KG1 (cell line): ENCODE measurements at places on chromosomes 12 and 14.

GRCh38 chr12:83462419-83462818 lies 775.7 kb downstream of the TMTC2 start:
- no peak for DNase-seq

DNA sequence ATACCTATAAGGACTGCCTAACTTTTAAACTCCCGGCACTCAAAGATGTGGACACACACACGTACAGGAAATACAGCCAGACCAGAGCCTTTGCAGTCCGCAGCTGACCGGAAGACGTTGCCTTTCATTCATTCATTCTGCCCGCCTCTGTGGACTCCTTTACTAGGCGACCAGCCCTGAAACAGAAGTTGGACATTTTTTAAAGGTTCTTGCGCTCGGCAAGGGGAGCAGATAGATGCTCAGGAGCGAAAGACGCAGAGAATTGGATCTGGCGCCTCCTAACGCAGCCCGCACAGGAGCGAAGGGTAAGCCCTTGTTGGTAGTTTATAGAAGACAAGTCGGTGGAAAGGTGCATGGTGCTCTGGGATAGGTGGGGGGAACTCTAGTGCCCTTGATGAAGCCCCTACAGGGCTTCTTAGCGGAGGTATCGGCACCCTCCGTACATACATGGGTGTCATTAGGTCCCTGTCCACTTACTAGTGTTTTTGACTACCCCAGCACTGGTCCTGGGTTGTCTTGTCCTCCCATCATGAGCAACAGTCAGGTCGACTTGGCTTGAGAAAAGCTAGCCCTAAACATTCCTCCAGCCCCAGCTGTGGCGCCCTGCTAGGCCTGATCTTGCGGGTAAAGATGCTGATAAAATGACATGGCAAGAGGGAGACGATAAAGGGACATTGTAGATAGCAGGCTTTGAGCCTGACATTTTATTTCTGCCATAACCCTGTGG lies at the start of gene KDM2B:
TSS of gene KDM2B (minus strand) at position 65 of the 727 bp plus-strand sequence. CDS start 112 bp downstream, outside the sequence.
- DNase-seq = peak; percentile 55

- DNase-seq = peak; percentile 21
Observed at GRCh38 chr12:67634303-67634761, 14.2 kb upstream of the DYRK2 start.

DNA sequence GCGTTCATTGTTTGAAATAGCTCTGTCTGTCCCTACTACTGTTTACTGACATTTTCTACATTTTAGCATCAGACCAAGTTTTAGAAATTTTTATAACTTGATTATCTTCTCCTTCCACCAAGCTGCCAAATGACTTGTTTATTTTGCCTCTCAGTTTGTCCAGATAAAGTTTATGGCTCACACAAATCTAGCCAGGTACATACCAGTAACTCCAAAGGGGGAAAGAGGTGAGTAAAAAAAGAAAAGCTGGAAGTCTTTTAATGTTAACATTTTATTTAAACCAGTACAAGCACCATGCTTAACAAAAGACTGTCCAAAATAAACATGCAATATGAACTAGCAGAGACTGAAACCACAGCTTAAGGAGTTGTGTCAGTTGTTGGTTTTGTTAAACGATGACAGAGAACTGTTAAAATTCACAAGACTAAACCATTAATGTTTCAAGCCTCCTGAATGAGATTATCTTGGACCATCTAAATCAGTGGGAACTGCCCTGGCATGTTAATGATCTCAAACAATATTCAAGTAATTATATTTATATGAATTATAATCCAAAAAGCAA lies 14.5 kb downstream of the GMFB start:
- no peak for DNase-seq

DNA sequence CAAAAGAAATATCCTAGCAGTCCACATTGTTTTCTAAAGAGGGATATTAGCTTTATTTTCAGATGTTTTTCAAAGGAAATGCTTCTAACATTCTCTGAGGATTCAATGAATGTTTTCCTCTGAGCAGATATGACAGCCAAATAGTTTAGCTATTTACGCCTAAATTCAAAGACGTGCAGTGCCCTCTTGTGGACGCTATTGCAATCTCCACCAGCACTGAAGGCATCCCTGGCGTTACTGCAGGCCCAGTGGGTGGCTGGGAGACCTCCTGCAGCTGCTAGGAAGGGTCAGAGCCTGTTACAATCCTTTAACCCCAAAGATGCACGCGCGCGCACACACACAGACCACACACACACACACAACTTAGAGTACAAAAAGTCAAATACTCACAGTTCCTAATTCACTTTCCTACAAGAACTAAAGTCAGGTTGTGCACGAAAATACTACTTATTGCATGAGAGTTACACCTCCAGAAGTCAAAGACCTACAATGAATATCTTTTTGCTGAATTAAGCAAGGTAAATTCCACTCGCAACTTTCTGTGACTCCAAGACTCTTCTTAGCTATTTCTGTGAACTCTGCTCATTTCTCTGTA lies 589.3 kb upstream of the TMEM132C start:
- peak; percentile 12 for DNase-seq

DNA sequence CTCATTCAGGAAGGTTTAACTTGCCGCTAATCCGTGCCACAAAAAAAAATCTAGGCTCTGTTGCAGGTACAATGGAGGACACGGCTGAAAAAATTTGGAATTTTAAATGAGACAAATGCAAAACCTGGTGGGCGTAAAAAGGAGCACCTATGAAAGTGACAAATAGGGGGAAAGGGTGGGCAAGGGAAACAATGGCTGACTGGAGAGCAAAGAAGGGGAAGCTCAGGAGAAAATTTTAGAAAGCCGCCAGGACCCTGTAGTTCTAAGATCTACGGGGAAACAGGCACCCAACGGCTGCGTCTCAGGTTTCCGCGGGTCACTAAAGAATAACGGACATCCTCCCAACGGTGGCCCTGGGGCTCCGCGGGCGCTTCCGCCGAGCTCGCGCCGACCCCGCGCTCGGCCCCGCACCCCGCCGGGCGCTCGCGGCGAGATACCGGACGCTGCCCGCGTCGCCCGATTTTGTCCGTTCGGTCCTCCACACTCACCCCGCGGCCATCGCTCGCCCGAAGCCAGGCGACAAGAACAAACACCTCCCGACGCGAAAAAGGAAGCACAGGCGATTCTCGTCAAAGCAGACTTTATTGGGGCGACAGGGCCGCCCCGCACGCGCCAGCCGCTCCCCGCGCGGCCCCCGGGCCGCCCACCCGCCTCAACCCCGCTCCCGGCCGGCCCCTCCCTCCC lies 1.1 kb upstream of the YY1 start:
- DNase-seq = peak; percentile 52

DNA sequence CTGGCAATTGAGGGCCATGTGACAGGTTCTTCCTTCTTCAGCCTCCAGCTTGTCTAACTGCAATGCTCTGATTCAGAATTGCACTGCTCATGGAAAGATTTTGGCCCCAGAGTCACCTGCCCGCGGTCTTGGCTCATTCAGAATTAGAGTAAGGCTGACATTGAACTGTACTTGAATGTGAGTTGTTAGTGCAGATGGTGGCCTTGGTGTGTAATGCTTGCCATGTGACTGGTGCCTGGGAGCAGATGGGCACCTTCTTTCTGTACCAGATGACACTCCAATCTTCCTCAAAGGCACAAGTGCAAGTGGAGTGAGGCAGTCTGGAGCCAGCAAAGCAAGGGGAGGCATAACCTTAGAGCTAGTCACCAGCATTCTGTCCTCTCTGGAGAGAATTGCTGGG lies 36.5 kb upstream of the ANO4 start:
- no peak for DNase-seq

DNA sequence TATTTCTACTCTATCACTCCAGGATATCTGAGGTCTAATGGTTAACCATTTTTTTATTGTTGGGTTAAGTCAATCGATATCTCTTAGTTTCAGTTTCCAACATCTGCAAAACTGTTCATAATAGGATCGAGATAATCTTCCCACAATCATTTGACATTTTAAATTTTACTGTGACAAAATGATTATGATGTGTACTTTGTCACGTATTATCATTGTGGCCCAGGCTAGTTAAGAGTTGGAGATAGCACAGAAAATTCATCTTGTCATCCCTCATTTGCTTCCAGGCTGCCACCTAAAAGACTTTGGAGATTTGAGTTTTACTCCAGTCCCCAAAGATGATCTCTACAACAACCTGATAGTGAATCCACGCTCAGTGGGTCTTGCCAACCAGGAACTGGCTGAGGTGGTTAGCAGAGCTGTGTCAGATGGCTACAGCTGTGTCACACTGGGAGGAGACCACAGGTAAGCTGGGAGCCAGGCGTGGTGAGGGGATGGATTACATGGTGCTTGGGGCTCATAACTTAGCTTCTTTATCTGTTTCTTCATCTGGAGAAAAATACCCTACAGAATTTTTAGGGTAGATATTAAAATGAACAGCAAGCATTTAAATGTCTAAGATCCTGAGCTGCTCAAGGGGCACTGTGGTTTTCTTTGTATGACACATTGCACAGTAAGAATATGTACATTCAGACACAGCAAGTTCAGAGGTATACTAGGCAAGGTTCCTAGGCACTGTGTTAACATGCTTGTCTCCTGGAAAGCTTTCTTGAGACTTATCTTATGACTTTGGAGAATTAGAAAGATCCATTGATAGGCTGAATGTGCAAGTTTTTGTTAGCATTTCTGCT lies 22.4 kb downstream of the ARG2 start:
- DNase-seq = no peak

DNA sequence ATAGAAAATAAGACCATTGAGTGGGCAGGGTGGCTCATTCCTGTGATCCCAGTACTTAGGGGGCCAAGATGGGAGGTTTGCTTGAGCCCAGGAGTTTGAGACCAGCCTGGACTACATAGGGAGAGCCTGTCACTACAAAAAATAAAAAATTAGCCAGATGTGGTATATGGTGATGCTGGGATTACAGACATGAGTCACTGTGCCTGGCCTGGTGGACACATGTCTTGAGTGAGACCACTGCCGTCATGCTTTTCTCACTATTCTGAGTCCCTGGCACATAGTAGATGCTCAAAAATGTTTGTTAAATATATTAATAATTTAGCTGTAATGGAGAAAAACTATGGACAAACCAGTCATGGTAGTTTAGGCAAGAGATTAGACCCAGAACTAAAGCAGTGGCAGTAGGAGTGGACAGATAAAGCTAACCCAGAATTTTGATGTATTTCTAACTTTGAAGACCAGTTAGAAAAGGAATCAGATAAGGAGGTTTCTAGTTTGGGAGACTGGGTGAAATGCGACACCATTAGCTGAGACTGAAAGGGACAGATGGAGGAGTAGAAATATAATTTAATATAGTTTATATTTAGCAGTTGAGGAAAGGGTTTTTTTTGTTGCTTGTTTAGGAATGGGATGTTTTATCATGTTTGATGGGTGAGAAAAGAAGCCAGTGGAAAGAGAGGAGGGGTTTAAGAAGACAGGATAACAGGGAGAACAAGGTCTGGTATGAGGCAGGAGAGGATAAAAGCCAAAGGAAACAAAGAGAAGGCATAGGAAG lies 7.4 kb upstream of the PTGES3 start:
- DNase-seq = no peak
